Osteoblast (primary cell): ENCODE measurements at places on chromosomes 7 and 10. TPM values are rescaled to one million over a fixed set of nuclear protein-coding genes. Genes with fewer than 3 reads are reported as not detected.
A peak's percentile ranks its signal among the peaks of the same experiment; 100 is the strongest.

DNA sequence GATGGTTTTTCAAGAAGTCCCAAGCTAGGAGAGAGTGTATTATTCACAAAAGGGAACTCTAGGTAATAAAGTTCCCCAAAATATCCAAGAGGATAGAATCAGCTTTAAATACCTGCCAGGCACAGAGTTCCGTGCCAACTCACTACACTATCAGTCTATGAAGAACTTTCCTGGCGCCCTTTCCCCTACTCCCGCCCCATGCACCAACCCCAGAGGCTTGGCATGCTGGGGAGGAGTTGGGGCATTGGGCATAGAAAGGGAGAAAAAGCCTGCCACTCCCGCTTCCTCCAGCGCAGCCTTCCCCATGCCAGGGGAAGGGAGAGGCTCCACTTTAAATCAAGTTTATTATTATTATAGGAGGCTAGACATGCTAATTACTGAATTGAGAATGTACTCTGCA is 54.9 kb downstream of the ZNF800 start:
- DNase-seq, result no peak

- DNase-seq, result no peak
Observed at GRCh38 chr10:111103196-111103840, 26.5 kb downstream of the ADRA2A start.

GRCh38 chr7:142556740-142557139 is 192.5 kb upstream of the PRSS1 start:
- peak; percentile 84 for DNase-seq

GRCh38 chr7:52794621-52795020 is 240.8 kb upstream of the POM121L12 start:
- DNase-seq, result no peak

DNA sequence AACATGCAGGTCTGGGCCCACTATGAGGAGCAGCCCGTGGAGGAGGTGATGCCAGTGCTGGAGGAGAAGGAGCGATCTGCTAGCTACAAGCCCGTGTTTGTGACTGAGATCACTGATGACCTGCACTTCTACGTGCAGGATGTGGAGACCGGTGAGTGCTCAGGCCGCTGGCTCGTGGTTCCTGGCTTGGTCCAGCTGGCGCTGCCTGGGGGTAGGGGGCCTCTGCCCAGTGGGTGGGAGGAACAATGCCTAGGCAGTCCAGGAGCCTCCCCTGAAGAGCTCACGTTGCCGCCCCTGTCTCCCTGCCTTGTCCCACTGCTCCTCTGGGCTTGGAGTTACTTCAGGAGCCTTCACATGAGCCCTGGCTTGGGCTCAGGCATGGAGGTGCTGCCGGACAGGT is 50.1 kb upstream of the LRRC4 start:
- DNase-seq, result no peak

GRCh38 chr7:87445897-87446296 is 29.6 kb downstream of the ABCB4 start:
- DNase-seq, result no peak

DNA sequence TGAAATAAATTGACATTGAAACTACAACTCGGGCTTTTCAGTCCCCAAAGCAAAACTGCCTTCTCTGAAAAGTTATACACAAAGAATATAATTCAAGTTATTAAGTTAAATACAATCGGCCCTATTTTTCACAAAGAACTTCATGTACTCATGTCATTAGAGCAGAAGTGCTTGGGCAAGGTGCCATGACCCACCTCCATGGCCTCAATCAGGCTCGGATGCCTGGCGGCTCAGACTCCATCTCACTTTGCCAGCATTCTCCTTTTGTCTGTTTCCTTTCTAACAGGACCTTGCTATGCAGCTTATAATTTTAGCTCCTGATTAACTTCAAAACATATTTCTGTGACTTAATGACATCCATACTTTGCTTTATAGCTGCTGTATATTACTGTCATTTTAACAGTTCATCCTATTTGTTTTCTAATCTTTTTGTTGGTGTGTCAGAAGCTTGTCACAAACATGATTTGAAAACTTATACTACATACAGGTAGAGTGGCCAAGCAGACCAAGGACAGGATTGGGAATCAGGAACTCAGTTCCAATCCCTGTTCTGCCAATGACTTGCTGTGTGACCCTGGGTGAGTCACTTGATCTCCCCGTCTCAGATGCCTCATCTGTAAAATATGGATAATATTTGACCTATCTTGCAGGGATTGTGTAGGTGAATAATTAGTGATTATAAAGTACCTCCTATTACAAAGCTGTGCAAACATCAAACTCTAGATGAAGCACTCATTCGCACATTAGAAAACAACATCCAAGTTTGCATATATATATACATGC is 60.8 kb upstream of the ITGA8 start:
- DNase-seq, result no peak

GRCh38 chr10:29784175-29784773 is 149.5 kb upstream of the SVIL start:
- peak; percentile 96 for DNase-seq

DNA sequence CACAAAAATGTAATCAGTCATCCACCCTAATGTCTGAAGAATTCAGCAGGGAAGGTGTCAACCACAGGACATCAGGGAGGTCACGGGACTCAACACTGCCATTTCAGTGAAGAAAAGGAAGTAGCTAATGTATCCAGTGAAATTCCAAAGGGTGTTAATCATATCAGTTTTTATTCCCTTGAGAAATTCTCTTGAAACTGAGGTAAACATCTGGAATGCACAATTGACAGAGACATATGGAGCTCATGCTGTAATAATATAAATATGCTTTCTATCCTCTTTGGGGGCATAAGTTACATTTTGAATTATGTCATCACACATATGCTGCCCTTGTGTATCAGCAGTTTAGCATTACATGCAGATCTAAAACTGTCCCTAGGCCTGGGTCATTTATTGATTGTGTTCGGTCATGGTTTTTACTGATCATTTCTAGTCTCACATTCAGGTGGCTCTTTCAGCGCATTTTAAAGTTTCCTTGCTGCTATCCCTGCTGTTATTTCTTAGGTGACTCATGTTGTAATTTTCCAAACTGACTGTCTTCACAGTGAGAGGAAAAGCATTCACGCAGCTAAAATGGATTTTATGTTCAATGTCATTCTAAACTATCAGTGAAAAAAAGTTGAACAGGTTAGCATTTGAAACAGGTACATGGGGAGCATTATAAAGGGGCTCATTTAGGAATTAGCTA is 273.9 kb downstream of the TSPAN12 start:
- DNase-seq, result no peak

- DNase-seq, result no peak
Observed at GRCh38 chr10:48802611-48803071, 118.0 kb downstream of the WDFY4 start.

The EPHB4 gene
- total RNA-seq, result 41.8 and 47.0 TPM in 2 replicates

The LIPF gene
- not detected in 2 replicates for total RNA-seq

The ZNF239 gene
- total RNA-seq, result 4.7 and 5.0 TPM in 2 replicates

The NPC1L1 gene
- total RNA-seq, result not detected in 2 replicates

The TUBAL3 gene
- not detected in 2 replicates for total RNA-seq

The FFAR4 gene
- total RNA-seq, result not detected in 2 replicates
